Esophagus muscularis mucosa (tissue), 4 donors: ENCODE measurements at places on chromosomes 11 and 22.

DNA sequence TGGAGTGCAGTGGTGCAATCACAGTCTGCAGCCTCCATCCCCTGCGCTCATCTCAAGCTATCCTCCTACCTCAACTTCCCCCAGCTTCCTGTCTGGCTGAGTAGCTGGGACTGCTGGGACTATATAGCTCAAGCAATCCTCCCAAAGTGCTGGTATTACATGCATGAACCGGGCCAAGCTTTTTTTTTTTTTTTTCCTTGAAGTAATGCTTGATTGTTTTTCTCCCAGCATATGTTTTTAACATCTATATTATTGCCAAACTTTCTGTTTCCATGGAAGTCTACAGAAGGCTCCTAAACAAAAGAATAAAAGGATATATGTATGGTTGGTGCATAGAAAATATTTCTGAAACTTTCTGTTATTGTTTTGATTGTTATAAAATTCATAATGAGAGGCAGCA, 853.6 kb downstream of the KCNA4 start:
- DNase-seq = no peak

DNA sequence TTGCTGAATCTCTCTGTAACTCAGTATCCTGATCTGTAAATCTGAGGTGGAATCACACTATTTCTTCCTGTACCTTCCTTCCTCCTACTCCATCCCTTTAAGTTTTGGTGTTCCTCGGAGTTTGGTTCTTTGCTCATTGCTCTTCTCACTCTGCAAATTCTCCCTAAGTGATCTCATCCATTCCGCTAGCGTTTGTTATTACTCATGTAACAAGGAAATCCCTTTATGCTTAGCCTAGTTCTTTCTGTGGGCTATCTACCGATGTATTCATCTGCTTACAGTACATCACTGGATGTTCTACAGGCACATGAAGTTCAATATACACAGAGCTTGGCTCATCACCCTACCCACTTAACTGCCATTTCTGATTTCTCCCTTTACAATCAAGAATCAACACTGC, 1.6 kb upstream of the CEP295 start:
- DNase-seq = no peak

DNA sequence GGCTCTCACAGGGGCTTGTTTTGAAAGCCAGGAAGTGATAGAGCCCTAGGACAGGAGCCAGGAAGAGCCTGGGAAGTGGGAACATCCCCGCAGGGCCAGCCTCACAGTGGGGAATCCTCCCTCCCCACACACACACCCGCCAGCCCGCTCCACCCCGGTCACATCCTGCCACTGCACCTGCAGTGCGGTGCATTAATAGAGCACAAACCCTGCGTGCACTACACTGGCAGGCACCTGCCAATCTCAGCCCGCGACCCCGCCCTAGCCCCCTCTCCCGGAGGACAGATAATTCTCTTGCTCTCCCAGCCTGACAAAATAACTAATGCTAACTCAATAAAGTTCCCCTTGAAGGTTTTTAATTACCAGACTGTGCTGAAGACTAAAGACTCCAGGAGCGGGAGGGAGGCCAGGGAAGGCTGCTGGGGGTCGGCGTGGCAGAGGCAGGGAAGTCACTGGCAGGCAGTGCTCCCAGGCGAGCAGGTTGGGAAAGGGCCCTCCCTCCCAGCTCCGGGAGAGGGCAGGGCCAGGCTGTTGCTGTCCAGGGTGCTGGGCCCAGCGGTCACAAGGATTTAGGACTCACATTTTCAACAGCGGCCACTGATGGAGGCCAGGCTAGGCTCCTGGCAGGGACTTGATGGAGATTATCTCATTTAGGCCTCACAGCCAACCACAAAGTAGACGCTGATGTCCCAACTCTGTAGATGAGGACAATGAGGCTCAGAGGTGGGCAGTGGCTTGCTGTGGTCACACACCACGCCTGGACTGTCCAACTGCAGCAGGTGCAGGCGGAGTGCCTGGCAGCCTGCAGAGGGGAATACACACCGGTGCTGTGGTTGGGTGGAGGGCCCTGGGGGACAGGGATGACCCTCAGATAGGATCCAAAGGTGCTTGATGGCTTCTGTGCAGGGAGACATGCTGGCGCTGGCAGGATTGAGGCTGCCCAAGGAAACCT, 23.9 kb upstream of the TCF20 start:
- no peak for DNase-seq

- peak; percentile 95 for DNase-seq
Observed at GRCh38 chr11:119094816-119095065, 6.9 kb downstream of the DPAGT1 start.

DNA sequence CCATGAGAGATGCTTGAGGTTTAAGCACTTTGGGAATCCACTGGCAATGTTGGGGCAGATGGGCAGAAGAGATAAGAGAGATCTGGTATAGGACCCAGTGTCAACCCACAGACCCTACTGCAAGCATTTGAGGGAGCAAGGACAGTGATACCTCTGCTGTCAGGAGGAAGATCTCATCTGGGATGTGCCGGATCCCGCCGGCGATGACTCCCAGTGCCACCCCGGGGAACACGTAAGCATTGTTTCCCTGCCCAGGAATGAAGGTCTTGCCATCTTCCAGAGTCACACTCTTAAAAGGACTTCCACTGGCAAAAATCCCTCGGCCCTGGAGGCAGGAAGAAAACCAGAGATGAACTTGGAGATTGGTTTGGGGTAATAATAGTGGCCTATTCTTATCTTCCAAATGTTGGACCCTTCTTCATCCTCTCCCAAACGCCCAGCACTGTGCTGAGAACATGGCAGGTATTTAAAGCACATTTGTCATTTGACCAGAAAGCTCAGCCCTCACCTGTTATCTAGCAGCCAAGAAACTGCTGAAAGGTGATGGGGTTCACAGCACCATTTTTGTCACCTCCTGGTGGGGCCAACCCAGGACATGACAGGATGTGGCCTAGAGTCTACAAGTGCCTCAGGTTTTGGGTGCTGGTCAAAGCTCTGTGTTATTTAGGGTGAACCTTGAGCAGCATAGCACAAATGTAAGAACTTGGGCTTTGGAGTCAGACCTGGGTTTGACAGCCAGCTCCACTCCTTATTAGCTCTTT, 71.7 kb downstream of the CCDC81 start:
- DNase-seq = peak; percentile 90
